Ovary (tissue), 10 donors: ENCODE measurements at places on chromosomes 7 and 10.

DNA sequence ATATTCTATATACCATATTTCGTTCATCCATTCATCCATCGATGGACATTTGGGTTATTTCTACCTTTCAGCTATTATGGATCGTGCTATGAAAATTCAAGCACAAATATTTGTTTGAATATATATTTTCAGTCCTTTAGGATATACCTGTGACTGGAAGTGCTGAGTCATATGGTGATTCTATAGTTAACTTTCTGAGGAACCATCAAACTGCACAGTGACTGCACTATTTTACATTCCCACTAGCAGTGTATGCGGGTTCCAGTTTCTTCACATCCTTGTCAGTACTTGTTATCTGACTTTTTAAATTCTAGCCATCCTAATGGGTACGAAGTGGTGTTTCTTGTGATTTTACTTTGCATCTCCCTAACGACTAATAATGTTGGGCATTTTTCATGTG is 104.0 kb downstream of the MAPK8 start:
- no peak for DNase-seq

GRCh38 chr10:122199070-122199469 is 72.0 kb upstream of the BTBD16 start:
- DNase-seq: no peak

- no peak for DNase-seq
These were observed 464.8 kb downstream of the SEMA3D start for GRCh38 chr7:84722086-84722485.

- no peak for DNase-seq
These were observed 315.3 kb downstream of the TYW1 start for GRCh38 chr7:67311901-67312300.

GRCh38 chr7:8389593-8390261 is 43.7 kb upstream of the NXPH1 start:
- DNase-seq: no peak
